ENCODE measurements at places on chromosomes 3 and 15.

DNA sequence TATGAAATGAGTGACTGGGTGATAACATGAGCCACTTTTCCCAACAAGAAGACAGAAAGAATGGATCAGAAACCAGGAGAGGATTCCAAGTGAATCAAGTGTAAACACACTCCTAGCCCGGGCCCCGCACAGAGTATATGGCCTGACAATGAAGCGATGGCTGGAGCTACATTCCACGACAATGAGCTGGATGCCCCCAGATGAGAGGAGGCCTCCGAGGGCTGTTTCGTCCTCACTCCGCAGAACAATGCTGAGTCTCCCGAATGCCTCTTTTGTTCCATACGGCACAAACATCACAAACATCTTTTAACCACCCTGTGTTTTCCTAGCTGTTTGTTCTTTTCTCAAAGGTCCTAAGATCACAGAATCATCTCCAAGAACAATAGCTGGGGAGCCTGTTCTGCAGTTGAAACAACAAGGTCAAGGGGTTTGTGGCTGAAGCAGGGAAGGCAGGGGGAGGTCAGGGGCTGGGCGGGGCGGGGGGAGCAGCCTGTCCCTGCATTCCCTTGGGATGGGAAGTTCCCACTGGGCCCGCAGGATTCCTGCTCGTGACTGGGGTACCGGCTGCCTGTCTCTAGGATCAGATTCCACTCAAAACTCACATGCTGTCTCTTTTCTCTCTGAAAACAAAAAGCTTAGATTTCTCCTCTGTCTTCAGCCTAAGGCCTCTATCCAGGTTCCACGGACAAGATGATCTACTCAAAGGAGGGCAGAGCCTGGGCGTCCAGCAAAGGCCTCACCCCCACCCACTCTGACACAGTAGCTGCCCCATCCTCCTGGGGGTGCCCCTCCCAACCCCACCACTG lies 151.3 kb downstream of the XXYLT1 start:
- no peak for DNase-seq

DNA sequence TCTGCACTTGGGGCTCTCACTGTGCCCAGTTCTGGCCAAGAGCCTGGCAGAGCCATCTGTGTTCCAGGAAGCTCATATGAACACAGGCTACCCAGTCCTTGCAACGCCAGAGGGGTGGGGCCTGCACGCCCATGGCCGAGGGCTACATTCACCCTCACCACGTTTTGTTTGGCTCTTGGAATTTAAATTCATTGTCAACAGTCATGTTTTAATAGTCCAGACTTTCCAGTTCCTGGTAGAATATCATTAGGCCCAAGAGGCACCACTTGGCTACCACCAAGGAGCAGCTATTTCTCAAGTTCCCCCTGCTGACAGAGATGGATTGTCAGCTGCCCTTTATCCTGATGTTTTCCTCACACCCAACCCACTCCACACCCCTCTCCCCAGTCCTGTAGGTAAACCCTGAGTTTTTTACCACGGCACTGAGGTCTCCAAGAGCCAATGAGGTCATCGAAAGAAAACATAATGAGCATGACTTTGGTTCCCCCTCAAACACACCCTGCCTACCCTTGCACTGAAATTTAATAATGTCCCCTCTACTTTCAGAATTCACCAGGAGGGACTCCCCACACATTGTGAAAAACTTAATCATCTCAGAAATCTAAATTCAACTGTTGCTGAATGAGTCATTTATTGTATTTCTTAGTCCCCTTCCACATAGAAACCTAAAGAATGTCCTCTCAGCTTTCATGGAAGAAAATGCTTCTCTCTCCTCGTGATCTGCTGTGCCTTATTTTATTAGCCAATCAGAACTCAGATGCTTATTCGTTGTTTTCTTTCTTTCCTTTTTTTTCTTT lies 125.1 kb downstream of the SHQ1 start:
- no peak for DNase-seq

- no peak for DNase-seq
Observed at GRCh38 chr3:89032346-89033013, 74.9 kb upstream of the EPHA3 start.

DNA sequence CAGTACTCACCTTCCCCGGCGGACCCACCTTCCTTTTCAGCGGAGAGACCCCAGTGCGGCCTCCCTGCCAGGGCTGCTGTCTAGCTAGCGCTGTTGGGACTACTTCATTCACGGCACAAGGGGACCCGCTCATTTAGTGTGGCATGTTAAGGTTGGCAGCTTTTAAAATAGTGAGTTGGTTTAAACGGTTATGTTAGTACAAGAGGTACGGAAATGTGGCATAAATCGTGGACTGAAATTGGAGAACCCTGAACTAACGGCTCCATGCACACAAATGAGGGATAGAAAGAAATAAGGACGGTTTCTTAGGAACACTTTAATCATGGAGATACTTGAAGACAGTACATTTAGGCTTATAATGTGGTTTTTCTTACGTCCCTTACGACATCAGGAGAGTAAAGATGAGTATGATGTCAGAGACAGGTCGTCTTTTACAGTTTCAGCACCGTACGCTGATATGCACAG lies 752 bp downstream of the CEP63 start:
- DNase-seq = no peak

- DNase-seq = no peak
Observed at GRCh38 chr3:126671521-126671920, 16.6 kb upstream of the TXNRD3 start.

DNA sequence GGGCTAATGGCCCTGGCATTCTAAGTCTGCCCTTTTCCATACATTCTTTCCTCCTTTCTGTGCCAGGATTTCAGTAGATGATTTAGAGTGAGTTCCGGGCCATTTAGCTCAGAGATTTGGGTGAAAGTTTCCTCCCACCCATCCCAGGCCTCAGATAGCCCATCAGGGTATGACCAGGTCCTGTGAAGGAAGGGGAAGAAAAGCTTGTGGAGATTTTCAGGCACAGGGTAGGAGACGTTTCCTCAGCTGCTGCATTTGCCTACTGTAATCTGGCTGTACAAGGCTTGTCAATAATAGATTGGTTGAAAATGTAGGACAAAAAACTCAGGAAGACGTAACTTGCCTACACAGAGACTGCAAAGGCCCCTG lies 63.2 kb upstream of the BCL6 start:
- no peak for DNase-seq

Data from stimulated activated CD4-positive, alpha-beta T cell treated with anti-CD3 and anti-CD28 coated beads, Interleukin-15, amount 100 ng/mL, for 1 hour (primary cell).